ENCODE measurements at places on chromosomes 7 and 10.

- DNase-seq = no peak
Observed at GRCh38 chr10:133131053-133131452, 29.0 kb upstream of the KNDC1 start.

DNA sequence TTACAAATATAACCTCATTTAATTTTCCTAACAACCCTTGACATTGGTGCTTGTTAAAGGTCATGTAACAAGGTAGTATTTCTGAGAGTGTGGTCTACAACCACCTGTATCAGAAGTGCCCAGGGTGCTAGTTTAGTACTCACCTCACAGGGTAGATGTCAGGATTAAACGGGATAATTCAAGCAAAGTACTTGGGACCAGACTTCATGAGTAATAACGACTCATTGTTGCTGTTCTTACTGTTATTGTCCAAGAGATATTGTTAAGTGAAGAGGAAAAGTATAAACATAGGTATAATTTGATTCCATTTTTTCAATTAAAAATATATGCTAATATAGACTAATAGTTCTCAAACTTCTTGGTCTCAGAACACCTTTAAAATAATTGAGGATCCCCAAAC lies 179.3 kb downstream of the WNT2 start:
- no peak for DNase-seq

DNA sequence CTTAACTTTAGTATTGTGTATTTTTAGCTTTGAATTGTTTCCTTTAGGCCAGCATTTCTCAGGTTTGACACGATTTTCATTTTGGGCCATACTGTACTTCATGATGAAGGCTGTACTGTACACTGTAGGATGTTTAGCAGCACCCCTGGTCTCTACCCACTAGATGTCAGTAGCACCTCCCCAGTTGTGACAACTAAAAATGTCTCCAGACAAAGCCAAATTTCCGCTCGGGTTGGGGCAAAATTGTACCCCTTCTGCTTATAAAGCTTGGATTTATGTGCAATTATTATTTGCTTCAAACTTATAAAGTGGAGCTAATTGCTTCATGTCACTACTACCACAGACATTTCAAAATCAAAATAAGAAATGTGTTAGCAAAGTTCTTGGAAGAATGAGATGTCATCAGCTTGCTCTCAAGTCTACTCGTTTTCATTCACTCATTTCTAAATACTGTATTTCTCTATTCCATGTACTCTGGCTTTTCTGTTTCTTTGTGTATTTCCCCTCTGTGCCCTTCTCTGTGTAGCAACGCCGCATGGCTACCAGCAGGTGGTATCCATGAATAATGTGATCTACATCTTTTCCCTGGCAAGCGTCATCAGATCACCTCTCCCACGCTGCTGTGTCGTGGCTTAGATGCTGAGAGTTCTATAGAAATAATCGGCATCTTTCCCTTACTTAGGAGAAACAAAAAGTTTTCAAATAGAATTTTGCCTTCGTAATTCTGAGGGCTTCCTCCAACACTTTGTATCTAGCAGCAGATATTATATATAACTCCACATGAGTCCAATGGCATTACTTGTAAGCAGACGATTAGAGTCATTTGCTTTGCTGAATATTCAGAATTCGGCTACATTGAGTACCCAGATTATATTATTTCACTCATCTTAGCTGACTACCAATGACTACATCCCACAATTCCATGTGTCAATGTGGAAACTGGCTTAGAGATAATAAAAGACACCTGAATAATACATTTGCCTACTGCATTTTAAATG lies 47.8 kb upstream of the CALCR start:
- no peak for DNase-seq

GRCh38 chr10:69697006-69697405 lies 67.0 kb downstream of the FAM241B start:
- DNase-seq = no peak

GRCh38 chr7:88969167-88969566 lies 173.6 kb upstream of the TEX47 start:
- no peak for DNase-seq

- DNase-seq = no peak
Observed at GRCh38 chr7:142800088-142800487, 29.3 kb downstream of the PRSS2 start.

DNA sequence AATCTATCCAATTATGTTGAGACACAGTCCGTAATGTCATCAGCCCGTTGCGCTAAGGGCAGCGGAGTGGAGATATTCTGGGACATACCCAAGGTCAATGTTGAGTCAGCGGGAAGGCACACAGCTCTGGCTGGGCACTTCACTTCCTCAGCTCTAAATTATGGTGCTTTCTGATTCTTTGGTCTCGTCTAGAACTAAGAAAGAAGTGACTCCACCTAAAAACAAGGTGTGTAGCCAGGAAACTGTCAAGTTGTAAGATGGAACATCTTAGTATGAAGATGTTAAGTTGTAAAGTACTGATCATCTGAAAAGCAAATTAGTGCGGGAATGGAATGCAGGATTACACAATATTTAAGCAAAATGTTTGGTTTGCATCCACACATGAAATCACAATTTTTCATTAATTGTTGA lies 43.1 kb downstream of the BAIAP2L1 start:
- no peak for DNase-seq

GRCh38 chr10:126208726-126209302 lies 179.5 kb downstream of the ADAM12 start:
- no peak for DNase-seq

All from GM18507 (cell line).